ENCODE measurements at places on chromosomes 16 and 17. TPM values are rescaled to one million over a fixed set of nuclear protein-coding genes. Genes with fewer than 3 reads are reported as not detected.
A peak's percentile ranks its signal among the peaks of the same experiment; 100 is the strongest.

DNA sequence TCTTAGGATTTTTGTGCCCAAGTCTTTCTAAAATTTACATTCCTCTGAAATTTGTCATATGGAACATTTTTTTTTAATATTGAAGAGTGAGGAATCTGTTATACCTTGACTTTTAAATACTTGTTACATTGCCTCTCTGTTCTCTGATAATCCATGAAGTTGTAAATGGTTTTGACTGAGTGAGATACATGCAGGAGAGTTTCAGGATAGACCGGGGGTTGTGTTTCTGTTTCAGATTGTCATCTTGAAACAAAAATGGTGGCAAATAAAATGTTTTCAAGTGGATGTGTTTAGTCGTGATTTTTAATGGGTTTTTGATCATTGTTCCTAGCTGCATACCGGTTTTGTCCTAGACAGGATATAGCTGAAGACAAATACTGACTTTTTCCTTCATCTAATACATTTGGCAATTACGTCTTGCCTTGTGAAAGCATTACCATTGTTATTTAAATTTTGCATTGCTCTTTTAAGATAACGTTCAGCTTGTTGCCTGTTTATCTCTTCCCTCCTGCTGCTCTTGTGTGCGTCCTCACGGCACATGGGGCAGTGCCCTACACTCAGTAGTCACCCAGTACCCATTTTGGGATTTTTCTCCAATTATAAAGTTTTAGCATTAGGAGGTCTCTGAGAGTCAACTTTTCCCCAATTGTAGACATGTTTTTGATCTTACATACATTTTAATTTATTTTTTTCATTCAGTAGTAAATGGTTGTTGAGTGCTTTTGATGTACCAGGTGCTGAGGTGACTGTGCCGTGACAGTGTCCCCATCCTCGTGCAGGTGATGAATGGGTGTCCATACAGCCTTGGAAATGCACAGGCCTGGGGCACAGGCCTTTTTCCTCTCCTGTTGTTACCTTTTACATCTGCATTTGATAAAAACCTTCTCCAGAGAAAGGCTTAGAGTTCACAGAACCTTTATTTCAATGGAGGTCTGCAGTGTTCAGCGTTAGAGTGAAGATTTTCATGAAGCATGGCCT lies 169.9 kb downstream of the MSI2 start:
- no peak overlapping the region for H3K27ac ChIP-seq
- peaks cover 47% of the 10 kb centered on the region for H3K4me1 ChIP-seq
- H3K27me3 ChIP-seq = no peaks in the 10 kb centered on the region
- H3K36me3 ChIP-seq = peaks cover 6% of the 10 kb centered on the region

DNA sequence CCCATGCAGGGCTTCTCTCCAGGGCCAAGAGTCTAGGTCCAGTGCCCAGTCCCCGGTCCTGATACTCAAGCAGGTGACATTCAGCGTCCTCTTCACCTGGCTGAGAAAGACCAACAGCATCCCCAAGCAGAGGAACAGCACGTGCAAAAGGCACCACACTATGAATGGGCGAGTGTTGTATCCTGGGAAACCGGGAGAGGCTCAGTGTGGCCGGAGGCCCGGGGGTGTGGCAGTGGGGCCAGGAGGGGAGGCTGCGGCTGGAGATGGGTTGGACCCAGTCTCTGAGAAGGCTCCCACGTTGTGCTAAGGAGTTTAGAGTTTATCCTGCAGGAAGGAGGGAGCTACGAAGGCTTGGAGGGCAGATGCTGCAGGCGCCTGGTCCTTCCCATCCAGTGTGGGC lies 13.5 kb downstream of the ABR start:
- no peak for DNase-seq
- H3K36me3 ChIP-seq = no peaks in the 10 kb centered on the region
- H3K4me1 ChIP-seq = no peaks in the 10 kb centered on the region
- no peak overlapping the region for H3K4me3 ChIP-seq

DNA sequence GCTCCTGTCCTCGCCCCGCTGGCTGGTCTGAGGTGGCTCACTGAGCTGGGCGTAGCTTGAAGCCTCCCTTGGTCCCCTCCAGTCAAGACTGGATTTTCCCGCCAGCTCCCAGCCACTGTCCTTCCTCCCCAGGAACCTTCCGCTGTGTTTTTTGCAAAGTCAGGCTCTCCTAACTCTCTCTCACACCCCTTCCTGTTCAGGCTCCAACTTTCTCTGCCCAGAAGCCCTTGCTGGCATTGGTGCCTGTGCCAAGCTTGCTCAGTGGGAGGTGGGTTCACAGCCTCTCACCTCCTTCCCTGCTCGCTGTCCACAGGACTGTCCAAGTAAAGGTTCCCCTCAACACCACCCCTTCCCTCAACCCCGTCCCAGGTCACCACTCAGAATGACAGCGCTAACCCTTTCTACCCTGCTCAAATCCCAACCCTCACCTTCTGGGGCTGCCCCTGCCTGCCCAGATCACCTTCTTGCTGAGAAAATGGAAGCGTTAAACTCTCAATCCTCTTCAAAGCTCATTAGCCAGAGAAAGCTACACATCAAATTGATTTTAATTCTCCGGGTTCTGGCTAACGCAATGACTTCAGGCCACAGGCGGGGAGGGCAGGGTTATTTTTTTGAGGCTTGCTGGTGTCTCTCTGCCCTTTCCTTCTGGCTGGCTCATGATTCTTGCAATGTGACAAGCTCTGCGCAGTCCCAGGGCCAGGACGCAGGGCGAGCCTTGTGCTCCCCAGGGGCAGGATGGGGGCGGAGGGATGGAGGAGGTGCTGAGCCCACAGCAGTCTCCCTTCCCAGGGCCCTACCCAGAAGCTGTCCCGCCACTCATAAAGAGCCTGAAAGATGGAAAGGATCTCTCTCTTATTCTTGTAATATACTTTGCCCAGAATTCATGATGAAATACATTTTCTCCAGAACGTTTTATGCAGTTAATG lies 357.2 kb upstream of the TNRC6C start:
- DNase-seq = no peak
- H3K4me3 ChIP-seq = no peak overlapping the region
- H3K4me1 ChIP-seq = no peaks in the 10 kb centered on the region
- H3K36me3 ChIP-seq = no peaks in the 10 kb centered on the region

GRCh38 chr17:63550817-63551639 lies 751 bp downstream of the DCAF7 start:
- H3K36me3 ChIP-seq = peaks cover 9% of the 10 kb centered on the region
- no peaks in the 10 kb centered on the region for H3K27me3 ChIP-seq
- H3K4me3 ChIP-seq = peak overlapping the region; percentile 90
- no peak for DNase-seq

Gene FOXN1
- total RNA-seq = not detected

DNA sequence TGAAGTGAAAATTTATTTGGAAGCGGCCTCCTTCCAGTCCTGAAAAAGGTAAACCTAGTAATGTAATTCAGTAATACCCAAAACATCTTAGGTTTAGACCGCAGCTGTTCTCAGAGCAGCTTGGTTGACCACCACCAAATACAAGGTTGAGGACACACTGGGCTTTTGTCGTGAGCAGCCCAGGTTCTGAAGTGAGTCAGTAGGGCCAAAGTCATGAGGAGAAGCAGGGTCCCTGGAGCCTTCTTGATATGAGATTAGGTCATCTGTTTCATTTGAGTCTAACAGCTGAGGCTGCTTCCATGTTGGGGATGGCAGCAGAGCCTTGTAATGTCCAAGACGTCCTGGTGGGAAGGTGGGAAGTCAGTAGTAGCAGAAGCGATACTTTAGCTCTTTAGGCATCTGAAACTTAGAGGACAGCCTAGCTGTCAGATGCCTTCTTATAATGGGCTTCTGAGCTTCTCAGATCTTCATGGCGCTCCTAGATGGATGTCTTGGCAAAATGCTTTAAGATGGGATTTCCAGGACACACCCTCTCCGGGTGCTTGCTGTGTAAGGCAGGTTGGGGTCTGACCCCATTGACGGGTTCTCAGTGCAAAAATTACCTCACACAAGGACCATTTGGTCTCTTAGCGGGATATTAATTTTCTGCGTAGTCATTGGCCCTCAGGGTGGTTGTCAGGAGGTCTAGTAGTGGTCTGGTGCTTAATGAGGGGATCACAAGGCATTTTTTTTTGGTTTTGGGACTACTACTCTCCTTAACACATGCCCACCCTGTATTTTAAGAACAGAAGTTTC lies 2.4 kb downstream of the ALKBH5 start:
- peak overlapping the region; percentile 98 for H3K4me3 ChIP-seq
- DNase-seq = no peak
- H3K36me3 ChIP-seq = peaks cover 2% of the 10 kb centered on the region
- H3K27ac ChIP-seq = peak overlapping the region; percentile 80
- H3K27me3 ChIP-seq = no peaks in the 10 kb centered on the region

DNA sequence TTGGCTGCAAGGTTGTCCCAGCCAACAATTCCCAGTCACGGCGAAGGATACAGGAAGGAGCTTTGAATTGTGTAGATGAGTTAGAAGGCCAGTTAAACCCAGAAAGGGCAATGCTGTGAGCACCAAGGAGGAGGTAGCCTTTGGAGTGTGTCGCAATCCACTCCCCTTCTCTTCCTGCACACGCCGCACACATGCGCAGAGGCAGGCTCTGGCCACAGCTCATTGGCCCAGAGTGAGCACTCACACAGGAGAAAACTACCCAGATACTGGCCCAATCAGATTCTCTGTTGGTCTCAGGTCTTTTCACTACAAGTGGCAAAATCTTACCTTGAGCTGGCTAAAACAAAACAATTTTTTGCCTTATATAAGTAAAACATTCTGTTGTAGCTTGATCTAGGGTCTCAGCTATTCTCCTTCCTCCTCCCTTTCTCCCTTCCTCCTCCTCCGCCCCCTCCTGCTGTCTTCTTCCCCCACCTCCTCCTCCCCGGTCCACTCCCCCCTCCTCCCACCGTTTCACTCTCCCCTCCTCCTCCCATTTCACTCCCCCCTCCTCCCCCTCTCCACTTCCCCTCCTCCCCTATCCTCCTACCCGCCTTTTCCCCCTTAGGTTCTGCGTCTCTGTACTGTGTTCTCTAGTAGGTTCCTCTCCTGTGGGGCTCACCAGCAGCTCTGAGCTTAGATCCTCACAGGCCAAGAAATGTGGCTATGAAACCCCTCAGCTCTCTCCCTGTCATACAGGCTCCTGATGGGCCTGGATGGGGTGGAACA lies 344.9 kb downstream of the CPPED1 start:
- H3K27ac ChIP-seq = peak overlapping the region; percentile 90
- H3K4me1 ChIP-seq = peaks cover 25% of the 10 kb centered on the region
- peaks cover 10% of the 10 kb centered on the region for H3K36me3 ChIP-seq
- peak overlapping the region; percentile 80 for H3K4me3 ChIP-seq
- no peaks in the 10 kb centered on the region for H3K27me3 ChIP-seq
- DNase-seq = peak; percentile 15

DNA sequence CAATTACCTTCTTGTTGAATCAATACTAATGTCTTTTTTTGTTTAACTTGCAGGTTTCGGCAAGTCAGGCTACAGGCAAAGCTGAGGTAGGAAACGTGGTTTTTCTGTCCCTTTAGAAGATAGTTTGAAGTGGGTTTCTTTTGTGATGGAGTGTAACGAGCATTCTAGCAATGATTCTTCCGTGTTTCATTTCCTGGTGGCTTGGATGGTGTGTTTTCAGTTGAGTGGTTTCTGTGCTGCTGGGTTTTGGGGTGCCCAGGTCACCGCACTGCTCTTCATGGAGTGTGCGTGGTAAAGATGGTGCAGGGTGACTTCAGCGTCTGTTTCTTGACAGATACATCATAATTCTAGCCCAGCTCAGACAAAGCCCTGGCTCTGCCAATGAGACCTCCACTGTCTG lies 769.7 kb upstream of the EEF2KMT start:
- no peak overlapping the region for H3K4me3 ChIP-seq
- H3K27ac ChIP-seq = no peak overlapping the region
- no peaks in the 10 kb centered on the region for H3K36me3 ChIP-seq
- peaks cover 3% of the 10 kb centered on the region for H3K27me3 ChIP-seq
- no peak for DNase-seq

- H3K4me1 ChIP-seq = peaks cover 41% of the 10 kb centered on the region
- no peak for DNase-seq
- H3K27ac ChIP-seq = no peak overlapping the region
- H3K27me3 ChIP-seq = no peaks in the 10 kb centered on the region
- no peaks in the 10 kb centered on the region for H3K36me3 ChIP-seq
Measured at GRCh38 chr16:27304881-27305745, 8.7 kb upstream of the IL4R start.

DNA sequence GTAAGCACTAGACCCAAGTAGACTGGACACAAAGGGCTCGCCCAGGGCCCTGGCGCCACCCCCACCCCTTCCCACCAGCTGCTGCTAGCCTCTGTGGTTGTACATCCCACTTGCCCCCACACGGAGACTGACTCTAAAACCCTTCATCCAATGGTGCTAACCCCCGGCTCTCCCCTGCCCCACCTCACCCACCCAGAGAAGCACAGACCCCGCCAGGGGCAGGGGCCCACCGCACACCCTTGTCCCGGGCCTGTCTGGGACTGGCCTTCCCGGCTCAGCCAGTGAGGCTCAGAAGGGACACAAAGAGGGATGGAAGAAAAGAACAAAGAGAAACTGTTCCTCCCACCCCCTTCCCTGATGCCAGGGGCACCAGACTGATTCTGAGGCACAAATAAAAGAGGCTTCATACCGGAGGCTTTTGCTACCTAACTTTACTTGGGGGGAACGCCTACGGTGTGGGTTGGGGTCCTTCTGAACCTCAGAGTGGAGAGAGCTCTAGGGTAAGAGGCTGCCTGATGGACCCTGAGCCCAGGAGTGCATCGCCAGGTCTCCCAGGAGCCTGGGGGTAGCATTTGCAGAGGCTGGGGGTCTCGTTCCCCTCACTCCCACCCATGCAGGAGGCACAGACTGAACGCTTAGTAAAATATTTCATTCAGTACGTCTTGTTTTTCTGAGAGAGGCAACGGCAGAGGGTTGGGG lies 8.2 kb downstream of the CORO6 start:
- no peaks in the 10 kb centered on the region for H3K27me3 ChIP-seq
- DNase-seq = no peak
- peak overlapping the region; percentile 95 for H3K27ac ChIP-seq

- H3K36me3 ChIP-seq = peaks cover 43% of the 10 kb centered on the region
- no peak overlapping the region for H3K4me3 ChIP-seq
- H3K27ac ChIP-seq = no peak overlapping the region
Measured at GRCh38 chr17:75684924-75685323, 17.8 kb downstream of the SAP30BP start.

DNA sequence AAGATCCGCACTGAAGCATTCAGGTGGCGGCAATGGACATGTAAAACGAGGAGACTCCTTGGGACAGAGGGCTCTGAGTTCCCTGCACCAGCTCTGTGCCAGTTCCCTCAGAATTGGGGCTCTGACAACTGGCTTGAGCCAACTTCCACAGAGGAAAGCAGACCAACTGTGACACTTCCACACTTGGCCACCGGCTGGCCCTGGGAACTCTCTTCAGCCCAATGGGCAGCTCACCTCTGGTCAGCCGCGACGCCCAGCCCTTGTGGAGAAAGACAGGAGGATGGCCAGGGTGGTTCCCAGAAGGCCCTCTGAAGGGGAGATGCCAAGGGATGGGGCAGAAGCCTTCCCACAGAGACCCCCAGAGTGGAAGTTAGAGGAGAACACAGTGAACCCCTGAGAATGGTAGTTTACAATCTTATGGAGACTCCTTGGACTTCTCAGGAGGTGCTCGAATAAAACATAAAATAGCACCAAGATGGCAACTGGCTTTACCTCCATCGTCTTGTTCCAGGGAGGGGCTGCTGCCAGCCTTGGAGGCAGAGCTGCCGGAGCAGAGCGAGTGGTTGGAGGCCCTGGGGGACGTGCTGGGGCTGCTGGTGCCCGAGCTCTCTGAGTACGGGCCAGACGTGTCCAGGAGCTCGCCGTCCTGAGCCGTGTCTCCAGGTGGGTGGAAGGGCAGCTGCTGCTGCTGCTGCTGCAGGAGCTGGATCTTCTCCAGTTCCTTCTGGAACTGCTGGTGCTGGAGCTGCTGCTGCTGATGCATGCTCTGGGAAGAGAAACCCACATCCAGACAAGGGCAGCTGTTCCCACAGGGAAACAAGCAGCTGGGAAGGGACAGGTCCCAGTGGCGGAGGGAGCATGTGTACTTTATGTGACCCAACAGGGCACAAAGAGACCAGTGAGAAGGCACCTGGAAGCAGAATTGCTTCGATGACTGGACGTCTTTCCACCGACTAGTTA lies 35.0 kb upstream of the ICAM2 start:
- H3K27ac ChIP-seq = no peak overlapping the region
- DNase-seq = no peak
- no peak overlapping the region for H3K4me3 ChIP-seq
- peaks cover 16% of the 10 kb centered on the region for H3K4me1 ChIP-seq

Gene FBXW10B
- 0.62 TPM for total RNA-seq
